ENCODE measurements at places on chromosomes 3 and 15. TPM values are rescaled to one million over a fixed set of nuclear protein-coding genes. Genes with fewer than 3 reads are reported as not detected.

DNA sequence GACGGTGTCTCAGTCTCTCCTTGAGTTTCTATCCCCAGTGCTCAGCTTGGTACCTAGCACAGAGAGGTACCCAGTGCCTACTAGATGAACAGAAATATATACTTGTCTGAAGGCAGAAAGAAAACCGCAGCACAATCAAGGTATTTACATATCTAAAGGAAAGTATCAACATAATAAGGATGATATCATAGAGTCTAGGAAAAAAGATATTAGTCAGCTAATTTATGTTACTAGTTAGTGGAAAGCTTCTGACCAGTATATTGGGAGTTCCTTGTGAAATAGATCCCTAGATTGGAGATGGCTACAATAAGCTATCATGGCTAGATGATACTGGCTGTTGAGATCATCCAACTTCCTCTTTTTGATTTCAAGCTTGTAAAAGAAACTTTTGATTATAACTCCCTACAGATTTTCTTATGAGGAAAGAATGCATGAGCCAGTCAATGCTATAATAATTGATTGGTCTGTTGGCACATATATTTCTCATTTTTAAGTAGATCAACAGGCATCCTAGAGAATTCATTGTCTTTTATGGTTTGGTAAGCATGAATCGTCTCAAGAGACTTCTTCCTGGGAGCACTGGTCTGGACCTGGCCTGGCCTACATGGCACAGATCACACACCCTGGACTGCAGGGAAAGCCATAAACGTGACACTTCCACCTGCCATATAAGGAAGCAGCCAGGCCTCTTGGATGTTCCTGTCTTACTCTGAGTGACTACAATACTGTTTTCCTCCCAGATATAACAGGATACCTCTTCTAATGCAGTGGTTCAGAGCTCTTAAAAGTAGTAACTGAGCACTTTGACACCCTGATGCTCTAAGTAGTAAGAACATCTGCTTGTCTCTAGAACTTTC is 60.7 kb downstream of the IMPG2 start:
- DNase-seq: no peak

- peak; percentile 10 for DNase-seq
These were observed 542.7 kb upstream of the ADAMTS9 start for GRCh38 chr3:65230261-65231139.

The GAP43 gene
- not detected for total RNA-seq

DNA sequence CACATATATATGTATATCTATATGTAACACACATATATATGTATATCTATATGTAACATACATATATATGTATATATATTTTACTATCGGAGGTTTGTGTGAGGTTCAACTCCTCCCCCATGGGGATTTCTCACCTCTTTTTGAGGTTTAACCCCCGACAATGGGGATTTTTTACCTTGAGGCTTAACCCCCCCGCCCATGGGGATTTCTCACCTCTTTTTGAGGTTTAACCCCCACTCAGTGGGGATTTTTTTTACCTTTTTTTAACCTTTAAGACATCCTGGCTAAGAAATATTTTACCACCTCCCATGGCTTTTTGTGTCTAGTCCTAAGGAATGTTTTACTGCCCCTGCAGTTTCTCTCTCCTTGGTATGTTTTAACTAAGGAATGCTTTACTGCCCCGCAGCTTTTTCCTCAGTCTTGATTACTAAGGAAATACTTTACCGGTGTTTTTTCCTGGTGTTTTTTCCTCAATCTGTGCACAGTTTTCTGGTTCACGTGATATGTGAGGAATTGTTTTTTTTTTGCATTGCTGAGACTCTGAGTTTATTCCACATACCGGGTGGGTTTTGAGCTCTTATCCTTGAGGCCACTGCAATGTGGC is 185.2 kb downstream of the KLF13 start:
- DNase-seq: no peak

- DNase-seq: peak; percentile 59
These were observed 30.1 kb upstream of the ARL8B start for GRCh38 chr3:5092018-5092417.

- DNase-seq: no peak
These were observed 21.6 kb downstream of the COL8A1 start for GRCh38 chr3:99659951-99660350.
